ENCODE measurements at places on chromosomes 16 and 17.
A peak's percentile ranks its signal among the peaks of the same experiment; 100 is the strongest.

DNA sequence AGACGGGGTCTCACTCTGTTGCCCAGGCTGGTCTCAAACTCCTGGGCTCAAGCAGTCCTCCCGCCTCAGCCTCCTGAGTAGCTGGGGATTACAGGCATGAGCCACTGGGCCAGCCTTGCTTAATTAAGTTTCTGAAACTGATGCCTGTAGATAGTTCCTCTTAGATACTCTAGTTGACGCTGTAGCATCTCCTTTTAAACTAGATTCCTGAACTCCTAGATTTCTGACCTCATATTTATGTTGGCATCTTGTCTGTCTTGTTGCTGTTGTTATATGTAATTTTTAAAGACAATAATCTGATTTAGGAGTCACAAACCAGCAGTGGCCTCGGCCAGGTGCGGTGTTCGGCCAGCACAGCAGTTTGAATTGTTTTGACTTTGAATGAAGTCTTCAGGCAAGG, 37.5 kb downstream of the DHRS7B start:
- DNase-seq = no peak

GRCh38 chr17:7561028-7561575, 617 bp upstream of the SENP3 start:
- DNase-seq = peak; percentile 83

GRCh38 chr16:50684823-50685461, 3.8 kb upstream of the SNX20 start:
- DNase-seq = peak; percentile 82

- DNase-seq = no peak
Observed at GRCh38 chr17:17487998-17488397, 8.2 kb downstream of the RASD1 start.

GRCh38 chr17:75074532-75074931, 13.2 kb upstream of the SLC16A5 start:
- DNase-seq = no peak

DNA sequence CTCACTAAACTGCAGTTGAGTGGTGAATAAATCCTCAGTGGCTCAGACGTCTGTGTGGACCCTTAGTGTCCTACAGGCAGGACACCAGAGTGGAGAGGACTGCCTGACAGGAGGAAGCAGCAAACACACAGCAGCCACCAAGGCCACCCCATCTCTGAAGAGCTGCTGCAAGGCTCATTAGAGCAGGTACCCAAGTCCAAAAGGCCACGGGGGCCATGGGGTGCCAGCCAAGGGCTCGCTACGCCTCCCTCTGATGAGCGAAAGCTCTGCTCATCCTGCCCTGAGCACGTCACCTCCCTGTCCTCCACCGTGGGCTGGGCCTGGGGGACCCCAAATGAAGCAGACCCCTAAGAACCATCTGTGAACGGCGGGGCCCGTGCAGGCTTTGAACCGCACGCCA, 70.1 kb upstream of the DOC2B start:
- DNase-seq = no peak

DNA sequence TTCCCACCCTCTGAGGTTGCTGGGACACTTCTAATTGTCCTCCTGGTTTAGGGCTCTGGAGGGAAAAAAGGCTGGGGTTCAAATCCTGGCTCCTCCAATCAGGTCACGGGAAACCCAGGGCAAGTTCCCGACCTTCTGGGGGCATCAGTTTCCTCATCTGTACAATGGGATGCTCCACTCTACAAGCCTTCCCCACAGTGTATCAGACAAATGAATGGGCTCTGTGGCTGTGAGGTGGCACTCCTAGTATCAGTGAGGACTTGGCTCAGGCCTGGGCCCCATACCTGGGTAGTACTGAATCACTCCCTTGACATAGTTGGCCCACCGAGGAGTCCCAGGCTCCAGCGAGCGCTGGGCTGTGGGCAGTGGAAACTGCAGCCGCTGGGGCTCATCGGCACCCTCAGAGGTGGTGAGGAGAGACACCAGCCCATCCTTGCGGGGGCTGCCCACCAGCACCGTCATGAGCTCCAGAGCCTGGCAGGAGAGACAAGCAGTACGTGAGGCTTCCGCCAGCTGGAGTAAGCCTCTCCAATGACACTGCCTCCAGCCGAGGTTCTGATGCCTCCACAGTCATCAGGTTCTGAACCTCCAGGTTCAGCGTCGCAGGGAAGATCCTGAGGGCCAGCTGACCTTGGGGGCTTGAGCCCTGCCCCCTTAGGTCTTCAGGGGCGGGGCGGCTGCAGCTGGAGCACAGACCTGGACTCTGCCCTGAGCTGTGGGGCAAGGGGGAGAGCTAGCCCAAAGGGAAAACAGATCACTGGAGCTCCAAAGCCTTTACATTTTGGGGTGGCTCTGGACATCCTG, 1.2 kb downstream of the GALK1 start:
- DNase-seq = no peak

DNA sequence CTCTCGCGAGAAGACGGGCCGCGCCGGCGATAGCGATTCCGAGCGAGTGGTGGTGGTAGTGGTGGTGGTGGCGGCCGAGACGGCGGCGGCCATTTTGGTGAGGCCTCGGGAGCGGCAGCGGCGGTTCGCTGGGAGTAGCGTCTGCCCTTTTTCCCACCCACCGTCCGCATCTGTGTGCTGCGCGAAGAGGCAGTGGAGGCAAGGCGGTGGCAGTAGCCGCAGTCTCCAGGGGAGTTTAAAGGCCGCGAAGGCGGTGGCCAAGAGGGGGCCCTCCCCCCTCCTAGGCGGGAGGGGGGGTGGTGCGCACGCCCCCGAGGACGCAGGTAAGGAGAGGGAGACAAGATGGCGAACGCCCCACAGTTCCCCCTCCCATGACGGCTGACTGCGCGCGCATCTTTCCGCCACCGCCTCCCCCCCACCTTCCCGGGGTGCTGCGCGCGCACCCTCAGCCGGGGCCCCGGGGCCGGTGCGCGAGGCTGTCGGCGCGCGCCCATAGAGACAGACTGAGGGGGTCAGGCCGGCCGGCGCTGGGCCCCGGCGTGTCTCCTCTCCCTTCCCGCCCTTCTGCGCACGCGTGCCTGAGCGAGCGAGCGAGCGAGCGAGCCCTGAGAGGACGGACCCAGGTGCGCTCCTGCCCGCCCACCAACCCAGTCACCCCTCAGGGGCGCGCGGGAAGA, 694 bp upstream of the SRCAP start:
- DNase-seq = peak; percentile 97

- peak; percentile 56 for DNase-seq
Observed at GRCh38 chr17:42459801-42460281, 1.2 kb downstream of the ATP6V0A1 start.

DNA sequence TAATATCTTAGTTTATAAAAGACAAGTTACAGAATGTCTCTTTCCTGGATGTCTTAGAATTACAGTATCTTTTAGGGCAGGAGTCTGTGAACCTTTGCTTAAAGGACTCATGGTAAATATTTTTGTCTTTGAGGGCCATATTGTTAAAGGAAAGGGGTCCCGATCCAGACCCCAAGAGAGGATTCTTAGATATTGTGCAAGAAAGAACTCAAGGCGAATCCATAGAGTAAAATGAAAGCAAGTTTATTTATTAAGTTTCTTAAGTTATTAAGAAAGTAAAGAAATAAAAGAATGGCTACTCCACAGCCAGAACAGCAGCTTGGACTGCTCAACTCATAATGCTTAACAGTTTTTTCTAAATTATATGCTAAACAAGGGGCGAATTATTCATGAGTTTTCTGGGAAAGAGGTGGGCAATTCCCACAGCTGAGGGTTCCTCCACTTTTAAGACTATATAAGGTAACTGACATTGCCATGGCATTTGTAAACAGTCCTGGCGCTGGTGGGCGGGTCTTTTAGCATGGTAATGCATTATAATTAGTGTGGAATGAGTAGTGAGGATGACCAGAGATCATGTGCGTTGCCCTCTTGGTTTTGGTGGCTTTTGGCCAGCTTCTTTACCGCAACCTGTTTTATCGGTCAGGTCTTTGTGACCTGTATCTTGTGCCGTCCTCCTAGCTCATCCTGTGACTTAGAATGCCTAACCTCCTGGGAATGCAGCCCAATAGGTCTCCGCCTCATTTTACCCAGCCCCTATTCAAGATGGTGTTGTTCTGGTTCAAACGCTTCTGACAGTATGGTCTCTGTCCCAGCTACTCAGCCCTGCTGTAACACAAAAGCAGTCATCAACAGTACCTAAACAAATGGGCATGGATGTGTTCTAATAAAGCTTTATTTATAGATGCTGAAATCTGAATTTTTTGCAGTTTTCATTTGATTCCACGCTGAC, 53.2 kb downstream of the BMERB1 start:
- DNase-seq = no peak

GRCh38 chr17:21201298-21201595, 12.7 kb downstream of the TMEM11 start:
- DNase-seq = no peak

DNA sequence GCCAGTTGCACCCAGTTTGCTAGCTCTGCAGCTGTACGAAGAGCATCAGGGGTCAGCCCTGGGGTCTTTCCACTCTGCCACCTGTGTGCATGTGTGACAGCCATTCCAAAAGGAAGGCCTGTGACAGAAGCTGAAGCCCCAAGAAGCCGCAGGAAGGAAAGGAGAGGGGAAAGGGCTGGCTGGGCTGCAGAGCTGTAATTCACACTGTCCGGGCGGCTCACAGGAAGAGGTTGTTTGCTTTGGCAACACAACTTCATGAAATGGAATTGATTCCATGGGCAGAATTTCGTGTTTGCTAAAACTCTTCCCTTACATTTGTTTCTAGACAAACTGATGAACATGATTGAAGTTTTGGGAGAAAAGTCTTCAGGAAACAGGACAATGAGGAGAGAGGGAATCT, 14.8 kb downstream of the TMEM204 start:
- DNase-seq = no peak

GRCh38 chr16:68564382-68564985, 25.4 kb downstream of the ZFP90 start:
- peak; percentile 14 for DNase-seq

DNA sequence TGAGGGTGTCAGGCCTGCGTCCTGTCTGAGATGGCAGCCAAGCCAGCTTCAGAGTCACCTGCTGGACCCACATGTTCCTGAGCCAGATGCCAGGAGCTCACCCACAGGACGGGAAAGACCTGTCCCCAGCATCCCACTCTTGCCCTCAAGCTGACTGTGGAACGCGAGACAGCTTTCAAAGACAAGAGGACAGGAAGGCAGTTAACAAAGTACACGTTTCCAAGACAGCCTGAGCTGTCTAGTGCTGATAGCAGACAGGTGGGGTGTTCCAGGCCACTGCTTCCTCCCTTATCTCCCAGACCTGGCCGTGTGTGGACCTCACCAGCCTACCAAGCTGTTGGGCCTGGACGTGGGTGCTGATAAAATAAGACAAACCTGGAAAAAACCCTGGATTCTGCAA, 13.2 kb downstream of the CMTM3 start:
- no peak for DNase-seq

GRCh38 chr16:83969771-83970429, 1.9 kb downstream of the NECAB2 start:
- no peak for DNase-seq

- DNase-seq = no peak
Observed at GRCh38 chr17:28862561-28862960, 7.7 kb downstream of the ERAL1 start.

DNA sequence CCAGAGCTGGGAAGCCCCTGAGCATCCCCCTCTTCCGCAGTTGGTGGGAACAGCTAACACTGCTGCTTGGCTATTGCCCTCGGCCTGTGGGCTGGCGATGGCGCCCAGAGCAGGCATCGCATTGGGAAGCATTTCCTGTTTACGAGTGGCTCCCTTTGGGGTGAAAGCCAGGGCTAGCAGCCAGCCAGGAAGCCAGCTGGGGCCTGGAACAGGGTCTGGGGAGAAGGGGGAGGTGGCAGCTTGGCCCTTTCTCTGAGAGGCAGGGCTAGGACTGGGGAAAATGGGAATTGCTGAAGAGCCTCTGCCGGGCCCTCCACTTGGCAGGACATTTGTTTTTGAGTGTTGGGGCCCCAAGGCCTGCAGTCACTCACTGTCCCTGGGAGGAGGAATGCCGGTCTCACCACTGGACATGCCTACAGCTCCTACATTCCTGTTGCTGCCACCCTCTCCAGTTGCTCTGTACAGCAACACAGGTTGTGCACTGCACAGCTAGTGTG, 2.4 kb upstream of the MTSS2 start:
- DNase-seq = no peak

DNA sequence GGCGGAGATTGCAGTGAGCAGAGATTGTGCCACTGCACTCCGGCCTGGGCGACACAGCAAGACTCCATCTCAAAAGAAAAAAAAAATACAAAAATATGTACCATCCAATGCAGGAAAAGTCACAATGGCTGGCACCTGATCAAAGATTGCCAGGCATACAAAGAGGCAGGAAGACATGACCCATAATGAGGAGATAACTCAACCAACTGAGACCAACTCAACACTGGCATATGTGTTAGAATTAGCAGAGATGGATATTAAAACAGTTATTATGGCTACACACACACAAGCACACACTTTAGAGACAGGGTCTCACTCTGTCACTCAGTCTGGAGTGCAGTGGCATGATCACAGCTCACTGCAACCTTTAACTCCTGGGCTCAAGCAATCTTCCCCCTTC, 10.6 kb downstream of the QRICH2 start:
- no peak for DNase-seq

DNA sequence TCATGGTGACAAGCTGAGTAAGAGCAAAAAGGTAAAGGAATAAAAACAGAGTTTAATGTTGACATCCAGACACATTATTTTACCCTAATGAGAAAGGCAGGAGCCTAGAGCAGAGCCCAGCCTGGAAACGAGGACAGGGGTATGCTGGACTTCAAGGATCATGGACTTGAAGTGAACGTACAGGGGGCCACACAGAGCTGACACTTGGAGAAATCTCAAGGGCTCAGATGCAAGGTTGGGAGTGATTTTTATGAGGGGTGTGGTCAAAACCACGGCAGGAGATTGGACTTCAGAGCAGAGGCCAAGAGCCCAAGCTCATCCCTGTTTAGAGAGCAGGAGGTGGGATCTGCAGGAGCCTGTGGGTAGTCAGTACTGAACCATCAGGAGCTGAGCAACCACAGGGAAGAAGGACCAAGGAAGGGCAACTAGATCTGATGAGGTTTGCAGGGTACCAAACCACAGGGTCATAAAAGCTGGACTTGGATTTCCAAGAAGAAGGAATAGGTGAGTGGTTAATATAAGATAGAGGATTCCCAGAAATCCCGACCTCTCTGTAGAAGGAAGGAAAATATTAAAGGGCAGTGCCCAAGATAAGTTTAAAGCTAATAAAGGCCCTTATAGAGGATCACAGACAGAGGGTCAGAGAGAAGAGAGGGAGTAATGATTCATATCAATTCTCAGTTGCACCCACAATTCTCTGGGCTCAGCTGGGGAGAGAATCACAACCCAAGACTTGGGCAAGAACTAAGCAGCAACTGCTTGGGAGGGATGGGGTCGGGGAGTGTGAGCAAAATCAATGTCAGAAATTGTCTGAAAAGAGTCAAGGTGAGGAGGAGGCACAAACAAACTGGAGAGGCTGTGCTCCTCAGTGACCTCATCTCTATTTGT, 331.7 kb downstream of the SOX9 start:
- DNase-seq = no peak

- peak; percentile 76 for DNase-seq
Observed at GRCh38 chr17:22507823-22508222, 815.5 kb downstream of the KCNJ18 start.

- no peak for DNase-seq
Observed at GRCh38 chr16:86747761-86748160, 169.4 kb downstream of the FOXL1 start.
